ENCODE measurements at places on chromosomes 1 and 21.

DNA sequence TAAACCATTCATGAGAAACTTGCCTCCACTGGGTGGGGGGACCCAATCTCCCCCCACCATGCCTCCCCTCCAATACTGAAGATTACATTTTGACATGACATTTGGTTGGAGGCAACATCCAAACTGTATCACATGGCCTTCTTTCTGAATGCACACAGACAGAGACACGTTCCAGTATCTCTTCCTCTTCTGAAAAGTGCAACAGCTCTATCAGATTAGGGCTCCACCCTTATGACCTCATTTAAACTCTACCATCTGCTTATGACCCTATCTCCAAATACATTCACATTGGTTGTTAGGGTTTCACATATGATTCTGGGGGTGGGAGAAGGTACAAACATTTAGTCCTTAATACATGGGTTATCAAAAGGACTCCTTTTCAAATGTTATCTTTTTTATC is 481.8 kb upstream of the NFIA start:
- no peak for DNase-seq

DNA sequence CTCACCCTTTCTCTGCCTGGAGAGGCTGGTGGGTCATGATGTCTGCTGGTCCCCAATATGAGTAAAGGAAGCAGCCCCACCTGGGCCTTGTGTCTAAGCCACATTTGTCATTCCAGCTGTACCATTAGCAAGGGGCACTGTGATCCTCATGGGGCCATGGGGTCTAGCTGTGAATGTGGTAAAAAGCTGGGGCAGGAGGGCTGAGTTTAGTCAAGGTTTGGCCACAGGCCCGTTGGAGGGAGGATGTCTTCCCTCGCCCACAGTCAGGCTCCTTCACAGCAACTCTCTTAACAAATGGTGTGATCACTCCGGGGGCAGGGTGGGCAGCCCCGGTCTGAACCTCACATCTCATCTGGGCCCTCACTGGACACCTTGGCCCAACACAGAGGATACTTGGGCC is 115.4 kb downstream of the DMRTB1 start:
- no peak for DNase-seq

DNA sequence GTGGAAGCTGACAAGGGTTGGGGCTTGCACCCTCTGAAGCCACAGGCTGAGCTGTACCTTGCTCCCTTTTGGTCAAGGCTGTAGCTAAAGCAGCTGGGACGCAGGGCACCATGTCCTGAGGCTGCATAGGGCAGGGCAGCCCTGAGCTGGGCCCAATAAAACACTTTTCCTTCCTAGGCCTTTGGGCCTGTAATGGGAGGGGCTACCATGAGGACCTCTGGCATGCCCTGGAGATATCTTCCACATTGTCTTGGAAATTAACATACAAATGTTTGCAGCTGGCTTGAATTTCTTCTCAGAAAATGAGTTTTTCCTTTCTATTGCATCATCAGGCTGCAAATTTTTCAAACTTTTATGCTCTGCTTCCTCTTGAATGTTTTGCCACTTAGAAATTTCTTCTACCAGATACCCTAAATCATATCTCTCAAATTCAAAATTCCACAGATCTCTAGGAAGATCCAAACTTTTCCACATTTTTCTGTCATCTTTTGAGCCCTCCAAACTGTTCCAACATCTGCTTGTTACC is 32.9 kb upstream of the TTLL7 start:
- no peak for DNase-seq

GRCh38 chr1:186218654-186219352 is 156.2 kb downstream of the TPR start:
- no peak for DNase-seq

DNA sequence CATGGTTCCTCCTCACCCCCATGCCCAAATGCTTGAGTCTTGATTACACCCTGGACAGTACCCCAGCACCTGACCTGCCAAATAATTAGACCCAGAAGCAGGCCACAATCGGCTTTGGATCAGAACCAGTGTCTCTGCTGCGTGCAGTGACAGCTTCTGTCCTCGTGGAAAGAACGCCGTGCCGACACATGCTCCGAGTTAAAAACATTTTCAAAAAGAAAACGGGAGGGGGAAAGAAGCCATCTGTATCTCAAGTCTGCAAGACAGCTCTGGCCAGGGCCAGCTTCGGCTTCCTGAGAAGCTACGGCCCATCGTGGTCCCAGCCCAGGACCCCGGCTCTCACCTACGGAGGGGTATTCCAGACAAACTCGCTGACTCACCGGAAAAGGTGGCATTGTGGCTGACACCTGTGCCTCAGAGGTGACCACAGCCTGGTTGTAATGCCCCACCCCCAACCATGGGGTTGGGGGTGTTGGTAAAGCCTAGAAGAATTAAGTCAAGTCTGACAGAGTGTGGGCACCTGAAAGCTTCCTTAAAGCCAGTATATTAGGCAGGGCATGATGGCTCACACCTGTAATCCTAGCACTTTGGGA is 25.8 kb downstream of the SSBP3 start:
- DNase-seq = no peak

GRCh38 chr1:237416924-237417655 is 375.1 kb downstream of the RYR2 start:
- no peak for DNase-seq
